Fibroblast of skin of left biceps (primary cell): ENCODE measurements at places on chromosomes 16 and 17.

- DNase-seq = no peak
These were observed 14.3 kb upstream of the TMED6 start for GRCh38 chr16:69365901-69366300.

DNA sequence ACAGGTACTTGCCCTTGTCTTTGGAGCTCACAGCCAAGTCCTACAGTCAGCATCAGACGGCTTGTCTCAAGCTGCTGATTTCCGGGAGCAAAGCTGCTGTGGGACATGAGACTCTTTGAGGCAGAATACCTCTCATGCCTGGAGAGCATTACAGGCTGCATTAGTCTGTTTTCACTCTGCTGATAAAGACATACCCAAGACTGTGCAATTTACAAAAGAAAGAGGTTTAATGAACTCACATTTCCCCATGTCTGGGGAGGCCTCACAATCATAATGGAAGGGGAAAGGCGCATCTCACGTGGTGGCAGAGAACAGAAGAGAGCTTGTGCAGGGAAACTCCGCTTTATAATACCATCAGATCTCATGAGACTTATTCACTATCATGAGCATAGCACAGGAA is 661.2 kb downstream of the WWOX start:
- DNase-seq = no peak

DNA sequence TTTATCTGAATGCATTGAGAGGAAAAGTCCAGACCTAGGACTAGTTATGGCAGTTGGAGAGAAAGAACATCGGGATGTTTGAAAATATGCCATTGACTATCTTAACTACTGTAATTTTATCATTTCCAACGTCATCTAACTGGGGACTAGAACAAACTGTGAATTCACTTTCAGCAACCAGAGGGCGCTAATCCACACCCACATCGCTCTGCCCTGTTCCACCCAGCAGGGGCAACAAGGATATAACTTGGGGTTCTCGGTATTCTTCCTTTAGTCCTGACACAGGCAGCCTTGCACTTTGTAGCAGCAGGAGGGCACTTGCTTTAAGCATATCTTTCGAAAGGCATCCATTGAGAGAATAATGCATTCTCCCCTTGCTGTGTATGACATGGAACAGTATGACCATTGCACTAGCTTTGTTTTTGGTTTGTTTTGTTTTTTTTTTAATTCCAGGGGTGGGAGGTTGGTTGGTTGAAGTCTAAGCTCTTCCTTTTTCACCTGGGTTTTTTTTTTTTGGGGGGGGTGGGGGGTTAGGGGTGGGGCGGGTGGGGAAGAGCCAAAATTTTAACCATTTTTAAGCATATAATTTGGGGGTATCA is 31.5 kb downstream of the SIAH1 start:
- DNase-seq = peak; percentile 35

DNA sequence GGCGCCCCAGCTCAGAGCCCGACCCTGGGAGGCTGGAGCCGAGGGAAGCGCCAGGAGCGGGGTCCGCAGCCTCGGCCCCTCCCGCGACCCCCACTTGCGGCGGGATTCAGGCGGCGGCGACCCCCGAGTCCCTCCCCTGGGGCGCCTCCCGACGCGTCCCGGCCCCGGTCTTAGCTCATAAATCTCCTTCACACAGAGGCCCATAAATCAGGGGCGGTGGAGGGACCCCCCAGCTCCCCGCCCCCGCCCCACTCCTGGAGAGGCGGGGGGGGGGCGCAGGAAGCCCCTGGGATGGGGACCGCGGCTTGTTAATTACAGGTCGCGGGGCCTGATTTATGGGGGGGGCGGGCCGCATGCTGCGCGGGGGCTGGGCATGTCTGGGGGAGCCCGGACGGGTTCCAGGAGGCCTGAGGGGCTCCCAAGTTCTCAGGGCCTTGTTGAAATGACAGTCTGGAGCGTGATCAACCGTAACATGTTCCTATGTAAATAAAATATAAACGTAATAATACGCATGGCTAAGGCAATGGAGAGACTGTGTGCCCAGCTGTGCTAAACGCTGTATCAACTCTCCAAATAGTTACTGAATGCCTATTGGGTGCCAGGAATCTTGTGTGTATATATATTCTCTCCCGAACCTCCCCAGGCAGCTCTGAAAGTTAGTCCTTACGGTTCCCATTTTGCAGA is 10.0 kb upstream of the BHLHA9 start:
- DNase-seq = no peak

- no peak for DNase-seq
These were observed 11.3 kb upstream of the MLLT6 start for GRCh38 chr17:38693700-38694329.

DNA sequence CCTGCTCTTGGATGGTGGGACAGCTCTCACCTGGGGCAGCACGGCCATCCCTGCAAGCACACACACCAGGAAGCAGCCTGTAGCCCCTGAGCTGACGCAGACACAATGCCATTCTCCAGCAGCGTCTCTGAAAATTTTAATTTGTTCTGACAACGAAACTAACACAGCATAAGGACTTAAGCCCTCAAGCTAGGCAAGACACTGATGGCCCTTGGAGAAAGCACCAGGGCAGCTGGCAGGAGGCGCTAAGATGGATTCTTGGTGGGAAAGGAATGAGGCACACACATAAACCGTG is 2.7 kb upstream of the LIMD2 start:
- DNase-seq = no peak

DNA sequence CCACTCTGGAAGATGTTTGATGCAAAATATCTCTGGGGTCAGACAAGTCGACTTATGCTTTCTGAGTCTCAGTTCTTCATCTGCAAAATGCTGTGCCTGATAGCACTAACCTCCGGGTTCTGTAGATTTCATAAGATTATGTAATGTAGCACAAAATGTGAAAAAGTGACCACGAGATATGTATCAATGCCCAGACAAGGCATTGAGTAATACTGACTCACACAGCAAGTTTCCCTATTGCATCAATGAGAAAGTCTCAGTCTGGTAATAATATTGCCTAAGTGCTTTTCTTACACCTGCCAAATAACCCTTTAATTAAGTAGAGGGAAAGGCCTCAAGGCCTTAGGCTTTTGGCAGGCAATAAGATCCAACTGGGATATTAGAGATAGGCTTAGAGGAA is 41.4 kb upstream of the MMP2 start:
- DNase-seq = peak; percentile 29

- DNase-seq = peak; percentile 40
These were observed 393.2 kb downstream of the PMP22 start for GRCh38 chr17:14871921-14872320.

- DNase-seq = no peak
These were observed 10.9 kb downstream of the JUP start for GRCh38 chr17:41775394-41776226.

- DNase-seq = no peak
These were observed 28.9 kb upstream of the PRM1 start for GRCh38 chr16:11309895-11310633.

GRCh38 chr17:28500712-28501379 is 5.3 kb upstream of the FOXN1 start:
- DNase-seq = no peak

GRCh38 chr17:63474174-63474573 is 2.7 kb upstream of the ACE start:
- no peak for DNase-seq

DNA sequence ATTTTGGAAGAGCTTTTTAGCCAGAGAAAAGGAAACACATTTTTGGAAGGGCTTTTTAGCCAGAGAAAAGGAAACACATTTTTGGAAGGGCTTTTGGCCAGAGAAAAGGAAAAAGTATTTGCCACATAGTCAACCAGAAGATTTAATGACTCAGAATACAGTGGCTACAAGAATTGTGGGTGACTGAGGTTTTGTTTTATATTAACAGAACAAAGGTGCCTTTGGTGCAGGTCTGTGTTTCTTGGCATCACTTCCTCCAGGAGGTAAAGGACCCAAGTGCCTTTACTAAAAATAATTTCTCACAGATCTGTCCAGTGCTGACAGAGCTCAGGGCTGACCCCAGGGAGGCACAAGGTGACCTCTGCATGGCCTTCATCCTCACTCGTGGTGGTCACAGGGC is 363.1 kb downstream of the CA10 start:
- DNase-seq = no peak

GRCh38 chr16:85871756-85872155 is 27.2 kb upstream of the IRF8 start:
- DNase-seq = no peak

GRCh38 chr17:51638971-51639370 is 378.6 kb downstream of the UTP18 start:
- no peak for DNase-seq

GRCh38 chr17:59627770-59628171 is 8.1 kb downstream of the CLTC start:
- DNase-seq = no peak

DNA sequence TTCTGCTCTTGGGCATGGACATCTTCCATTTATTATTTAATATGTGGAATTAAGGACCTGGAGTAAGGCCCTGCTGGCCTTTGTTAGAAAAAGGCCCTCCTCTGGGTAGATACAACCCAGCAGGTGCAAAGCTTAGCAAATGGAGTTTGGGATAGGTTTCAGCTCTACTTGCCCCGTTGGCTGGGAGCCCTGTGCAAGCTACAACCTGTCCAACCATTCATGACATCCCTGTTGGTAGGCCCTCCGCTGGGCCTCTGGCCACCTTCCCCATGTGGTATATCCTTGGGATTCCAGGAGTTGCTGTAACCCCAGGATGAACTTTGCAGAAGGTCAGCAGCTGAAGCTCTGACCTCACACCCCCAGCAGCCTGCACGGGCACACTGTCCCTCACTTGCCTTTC is 6.4 kb downstream of the NGFR start:
- no peak for DNase-seq

DNA sequence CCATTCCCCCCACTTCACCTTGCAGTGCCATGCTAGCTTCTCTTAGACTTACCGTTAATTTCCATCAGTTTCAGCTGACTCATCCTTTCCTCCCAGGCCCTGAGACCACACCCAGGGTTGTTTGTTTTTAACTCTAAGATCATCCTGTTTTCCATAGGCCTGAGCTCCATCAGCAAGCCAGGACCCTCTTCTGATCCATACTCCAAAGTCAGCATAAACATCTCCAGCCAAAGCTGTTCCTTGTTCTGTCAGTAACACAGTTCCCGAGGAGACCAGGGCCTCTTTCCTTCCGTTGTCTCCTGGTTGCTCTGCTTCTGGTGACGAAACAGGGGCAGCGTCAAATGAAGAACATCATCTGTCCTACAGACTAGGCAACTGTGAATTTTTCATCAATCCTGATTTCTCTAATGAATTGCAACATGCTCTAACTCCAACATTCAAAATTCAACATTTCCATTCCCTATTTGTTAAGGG is 83.8 kb upstream of the HNF1B start:
- DNase-seq = no peak

GRCh38 chr16:67428146-67428731 is 2.7 kb upstream of the HSD11B2 start:
- no peak for DNase-seq

- no peak for DNase-seq
These were observed 36.1 kb upstream of the NACA2 start for GRCh38 chr17:61627125-61627524.

DNA sequence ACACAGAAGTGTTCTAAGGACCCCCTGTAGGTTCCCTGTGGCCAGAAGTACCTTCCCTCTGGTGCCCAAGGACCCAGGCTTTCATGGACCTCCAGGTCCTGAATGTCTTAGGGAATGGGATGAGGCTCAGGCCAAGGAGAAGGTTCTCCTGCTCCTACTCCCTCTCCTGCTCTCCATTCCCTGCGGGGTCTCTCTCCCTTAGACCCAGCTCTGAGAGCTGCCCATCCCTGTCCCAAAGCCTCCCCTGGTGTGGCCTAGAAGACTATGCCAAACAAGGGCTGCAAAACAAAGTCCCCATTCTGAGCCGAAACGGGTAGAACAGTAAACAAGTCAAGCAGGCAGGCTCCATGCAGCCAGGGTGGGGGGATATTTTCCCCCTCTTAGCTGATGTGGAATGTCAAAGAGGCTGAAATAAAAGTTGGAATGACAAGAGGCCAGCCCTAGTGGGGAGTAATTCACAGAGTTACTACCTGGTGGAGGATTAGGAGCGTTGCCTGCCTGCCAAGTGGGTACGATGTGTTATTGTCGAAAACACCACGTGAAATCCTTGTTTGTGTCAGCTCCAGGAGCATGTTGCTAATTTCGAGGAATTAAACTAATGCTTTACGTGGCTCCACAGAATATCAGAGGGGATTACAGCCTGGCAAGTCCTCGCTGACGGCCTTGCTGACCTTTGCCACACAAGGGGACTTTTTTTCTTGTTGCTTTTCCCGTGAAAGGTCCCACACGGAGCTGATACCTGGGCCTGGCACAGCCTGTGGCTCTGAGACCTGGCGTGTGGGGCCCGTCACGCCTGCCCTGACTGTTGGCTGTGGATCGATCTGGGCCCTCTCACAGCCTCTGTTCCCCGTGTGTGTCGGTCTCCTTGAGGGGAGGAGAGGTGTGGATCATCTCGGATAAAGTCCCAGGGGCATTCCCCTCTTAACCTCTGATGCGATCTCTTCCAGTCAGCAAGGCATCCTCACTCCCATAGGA is 2.9 kb downstream of the WFIKKN2 start:
- no peak for DNase-seq

DNA sequence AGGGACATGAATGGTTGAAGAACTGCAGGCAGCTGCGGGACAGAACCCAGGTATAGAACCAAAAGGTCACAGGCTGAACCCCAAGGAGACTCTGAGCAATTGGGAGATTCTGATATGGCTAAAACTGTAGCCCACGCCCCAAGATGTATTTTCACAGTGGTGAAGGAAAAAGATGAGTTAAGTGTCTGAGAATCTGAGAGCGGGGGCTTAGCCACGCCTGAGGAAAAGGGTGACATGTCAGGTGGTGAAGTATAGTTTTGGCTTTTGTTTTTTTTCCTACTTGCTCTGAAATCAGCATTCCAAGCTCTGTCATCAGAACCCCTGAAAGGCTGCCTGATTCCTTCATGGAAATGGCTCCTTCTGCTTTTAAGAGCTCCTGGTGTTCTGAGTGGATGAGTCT is 73.3 kb downstream of the AKAP1 start:
- DNase-seq = no peak

GRCh38 chr16:12158428-12158827 is 181.9 kb downstream of the SNX29 start:
- DNase-seq = peak; percentile 94

DNA sequence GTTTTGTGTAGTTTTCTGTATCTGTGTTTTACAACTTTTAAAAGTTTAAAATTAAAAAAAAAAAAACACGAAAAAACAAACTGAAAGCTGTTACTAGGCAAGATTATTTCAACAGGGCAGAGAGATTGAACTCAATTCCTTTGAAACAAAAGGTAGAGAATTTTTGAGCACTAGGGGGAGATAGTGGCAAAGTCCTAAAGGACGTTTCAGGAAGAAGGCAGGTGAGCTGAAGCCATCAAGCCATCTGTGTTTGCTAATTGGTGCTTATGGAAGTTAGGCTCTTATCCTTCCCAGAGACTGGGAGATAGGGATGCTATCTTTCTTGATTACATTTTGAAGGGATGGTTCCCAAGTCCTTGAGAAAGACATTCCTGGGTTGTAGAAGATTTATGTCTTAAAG is 70.6 kb upstream of the CLEC3A start:
- no peak for DNase-seq

DNA sequence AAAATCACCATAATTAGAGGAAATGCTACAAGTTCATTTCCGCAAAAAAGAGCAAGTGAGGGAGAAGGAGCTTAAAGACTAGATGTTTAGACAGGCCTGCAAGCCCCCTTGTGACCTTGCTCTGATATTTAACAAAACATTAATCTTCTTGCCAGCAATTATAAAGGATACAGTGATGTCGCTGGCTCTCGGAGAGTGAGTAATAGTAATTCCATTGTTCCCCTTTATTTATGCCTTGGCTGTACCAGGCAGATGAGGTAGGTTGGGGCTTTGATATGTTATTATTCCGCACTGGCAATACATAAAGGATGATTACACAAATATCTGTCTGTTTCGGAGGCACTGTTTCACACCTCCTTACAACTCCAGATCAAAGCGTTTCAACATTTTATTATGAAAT is 204.8 kb upstream of the SALL1 start:
- no peak for DNase-seq
